Caco-2 (cell line): ENCODE measurements at places on chromosomes 2 and 18.
A peak's percentile ranks its signal among the peaks of the same experiment; 100 is the strongest.

GRCh38 chr2:121650315-121650930 lies 1.2 kb upstream of the CLASP1 start:
- DNase-seq: no peak

GRCh38 chr18:21991081-21991534 lies 178.3 kb upstream of the GATA6 start:
- peak; percentile 91 for DNase-seq

DNA sequence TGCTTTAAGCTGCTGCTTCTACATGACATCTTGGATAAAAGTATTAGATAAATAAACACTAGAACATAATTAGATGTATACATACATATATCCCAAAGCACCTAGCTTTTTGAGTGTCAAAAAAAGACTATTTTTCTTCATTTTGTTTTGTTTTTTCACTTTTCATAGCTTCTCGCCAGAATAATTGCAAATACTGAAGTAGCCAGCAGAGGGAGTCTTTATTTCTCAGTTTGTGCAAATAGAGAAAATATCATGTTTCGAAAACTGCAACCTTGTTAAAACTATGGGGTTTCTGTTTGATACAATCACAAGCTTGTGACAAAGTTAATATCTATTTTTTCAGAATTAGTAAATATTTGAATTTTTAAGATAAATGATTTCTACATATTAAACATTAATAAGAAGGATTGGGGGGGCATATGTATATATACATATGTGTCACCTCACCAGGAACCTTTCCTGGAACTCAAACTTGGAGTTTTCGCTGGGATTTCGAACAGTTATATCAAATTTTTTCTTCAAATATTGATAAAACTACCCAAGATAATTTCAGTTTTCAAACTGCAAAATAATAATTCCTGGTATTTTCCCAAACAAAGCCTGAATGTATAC lies 61.0 kb downstream of the GRB14 start:
- no peak for DNase-seq

DNA sequence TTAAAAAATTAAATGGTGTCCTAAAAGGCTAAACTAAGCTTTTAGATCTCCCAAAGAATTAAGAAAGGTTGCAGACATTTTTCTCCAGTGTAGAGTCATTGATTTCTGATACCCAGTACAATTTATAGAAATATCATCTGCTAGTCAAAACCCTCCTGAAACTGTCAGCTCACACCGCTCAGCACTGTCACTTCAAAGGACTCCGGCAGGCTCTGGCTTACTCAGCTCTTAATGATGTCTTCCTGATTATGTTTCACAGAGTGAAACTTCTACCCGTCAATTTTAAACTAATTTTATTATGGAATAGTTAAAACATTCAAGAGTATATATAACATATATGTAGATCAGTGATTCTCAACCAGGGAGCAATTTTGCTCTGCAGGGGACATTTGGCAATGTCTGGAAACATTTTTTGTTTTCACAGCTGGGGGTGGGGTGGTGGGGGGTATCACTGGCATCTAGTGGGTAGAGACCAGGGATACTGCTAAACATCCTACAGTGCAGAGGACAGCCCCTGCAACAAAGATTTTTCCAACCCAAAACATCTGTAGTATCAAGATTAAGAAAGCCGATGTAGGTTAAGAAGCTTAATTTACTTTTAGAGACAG lies 31.6 kb downstream of the CDK15 start:
- DNase-seq: no peak

GRCh38 chr2:179218848-179219594 lies 45.6 kb downstream of the SESTD1 start:
- DNase-seq: peak; percentile 71

DNA sequence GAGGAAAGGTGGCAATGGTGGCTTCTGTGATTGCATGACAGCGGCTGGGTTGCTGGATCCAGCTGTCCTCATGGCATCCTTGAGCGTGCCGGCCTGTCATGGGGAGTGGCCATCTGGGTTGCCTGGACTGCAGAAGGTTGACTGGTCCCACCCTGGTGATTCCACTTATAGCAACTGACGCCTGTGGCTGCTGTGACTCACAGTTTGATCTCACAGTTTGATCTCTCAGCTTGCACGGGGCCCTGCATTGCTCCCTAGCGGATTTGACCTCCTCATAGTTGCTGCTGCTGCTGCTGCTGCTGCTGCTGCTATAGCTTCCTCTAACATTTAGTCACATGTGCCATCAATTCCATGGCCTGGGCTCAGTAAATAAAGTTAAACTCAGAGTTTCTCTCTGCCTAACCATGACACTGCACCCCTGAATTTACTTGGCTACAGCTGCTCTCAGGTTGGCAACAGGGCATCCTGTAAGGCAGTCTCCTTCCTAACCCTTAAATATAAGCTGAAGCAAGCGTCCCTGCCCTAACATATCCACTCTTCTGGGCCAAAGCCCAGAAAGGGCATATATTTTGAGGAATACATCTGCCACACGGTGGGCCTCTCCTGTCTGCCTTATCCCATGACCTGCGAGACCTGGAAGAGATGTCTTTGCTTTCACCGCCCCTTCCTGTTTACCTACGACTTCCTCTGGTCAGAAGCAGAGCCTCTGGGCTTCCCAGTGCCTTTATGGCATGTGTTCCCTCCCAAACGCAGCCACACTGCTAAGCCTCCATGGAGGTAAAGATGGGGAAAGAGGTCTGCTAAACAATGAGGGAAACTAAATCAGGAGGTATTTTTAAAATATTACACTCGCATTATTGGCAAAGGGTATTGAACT lies 37.8 kb upstream of the CCDC150 start:
- no peak for DNase-seq

GRCh38 chr2:73987109-73987947 lies 2.6 kb downstream of the TET3 start:
- no peak for DNase-seq

GRCh38 chr2:135557530-135557929 lies 26.2 kb downstream of the R3HDM1 start:
- DNase-seq: no peak

GRCh38 chr2:47169784-47170183 lies 14.7 kb upstream of the STPG4 start:
- DNase-seq: no peak

GRCh38 chr2:148237911-148238310 lies 217.0 kb downstream of the MBD5 start:
- DNase-seq: no peak
